Bone marrow (tissue), 2 donors: ENCODE measurements at places on chromosomes 3 and 15.

GRCh38 chr3:172346161-172346560 is 102.1 kb downstream of the GHSR start:
- DNase-seq = no peak

DNA sequence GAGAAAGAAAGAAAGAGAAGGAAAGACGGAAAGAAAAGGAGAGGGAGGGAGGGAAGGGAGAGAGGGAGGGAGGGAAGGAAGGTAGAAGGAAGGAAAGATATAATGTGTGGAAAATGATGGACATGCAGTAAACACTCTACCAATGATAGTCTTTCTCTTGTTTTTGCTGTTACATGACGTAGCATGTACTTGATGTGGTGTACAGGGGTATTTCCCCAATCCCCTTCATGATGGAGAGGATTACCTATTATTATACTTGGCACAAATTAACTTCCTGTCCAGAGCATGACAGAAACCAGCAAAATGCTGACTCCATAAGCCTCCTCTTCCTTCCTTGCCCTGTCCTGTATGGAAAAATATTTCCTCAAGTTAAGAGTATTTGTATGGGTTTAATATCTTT is 124.4 kb downstream of the B3GALNT1 start:
- DNase-seq = no peak

- DNase-seq = no peak
Measured at GRCh38 chr15:89642106-89642505, 13.2 kb downstream of the KIF7 start.

DNA sequence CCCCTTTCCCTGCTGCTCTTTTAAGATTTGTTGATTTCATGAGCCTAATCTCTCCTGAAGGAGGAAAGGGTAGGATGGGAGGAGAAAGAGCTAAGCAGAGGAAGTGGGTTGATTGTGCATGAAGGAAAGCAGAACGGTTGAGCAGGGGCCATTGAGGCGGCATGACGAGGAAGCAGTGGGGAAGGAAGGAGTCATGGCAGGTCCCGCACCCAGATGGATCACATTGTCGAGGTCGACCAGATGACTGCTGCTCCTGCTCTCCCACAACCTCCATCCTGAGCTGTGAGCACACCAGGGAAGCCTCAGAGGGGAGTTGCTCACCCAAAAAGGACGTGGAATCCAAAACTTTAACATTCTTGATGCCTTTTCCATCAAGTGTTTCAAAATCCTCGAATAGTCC is 42.8 kb downstream of the ABTB1 start:
- DNase-seq = no peak

DNA sequence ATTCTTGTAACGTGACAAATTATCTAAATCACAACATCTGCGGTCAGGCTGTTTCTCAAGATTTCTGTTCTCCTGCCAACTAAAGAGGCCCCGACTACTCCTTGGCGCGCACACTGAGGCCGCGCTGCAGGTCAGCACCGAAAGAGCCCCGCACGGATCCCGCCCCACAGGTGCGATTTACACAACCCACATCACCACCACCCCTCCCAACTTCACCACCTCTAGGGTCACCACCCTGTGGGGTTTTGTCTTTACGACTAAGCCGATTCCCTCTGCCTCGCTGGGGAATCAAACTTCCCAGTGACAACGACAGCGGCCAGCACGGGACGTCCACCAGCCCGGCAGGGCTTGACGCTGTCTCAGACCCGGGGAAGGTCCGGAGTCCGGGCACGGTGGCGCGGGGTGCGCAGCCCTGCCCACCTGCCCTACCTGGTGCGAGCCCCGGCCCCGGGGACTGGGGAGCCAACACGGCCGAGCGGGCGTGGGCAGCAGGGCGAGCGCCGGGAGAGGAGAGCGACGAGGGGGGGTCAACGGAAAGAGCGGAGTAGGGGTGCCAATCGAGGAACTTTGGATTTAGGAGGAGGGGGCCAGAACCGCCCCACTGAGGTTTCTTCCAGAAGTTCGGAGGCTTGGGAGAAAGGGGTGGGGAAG is 764 bp downstream of the UACA start:
- DNase-seq = no peak

- no peak for DNase-seq
Measured at GRCh38 chr3:111932946-111933345, 45.9 kb upstream of the ABHD10 start.

DNA sequence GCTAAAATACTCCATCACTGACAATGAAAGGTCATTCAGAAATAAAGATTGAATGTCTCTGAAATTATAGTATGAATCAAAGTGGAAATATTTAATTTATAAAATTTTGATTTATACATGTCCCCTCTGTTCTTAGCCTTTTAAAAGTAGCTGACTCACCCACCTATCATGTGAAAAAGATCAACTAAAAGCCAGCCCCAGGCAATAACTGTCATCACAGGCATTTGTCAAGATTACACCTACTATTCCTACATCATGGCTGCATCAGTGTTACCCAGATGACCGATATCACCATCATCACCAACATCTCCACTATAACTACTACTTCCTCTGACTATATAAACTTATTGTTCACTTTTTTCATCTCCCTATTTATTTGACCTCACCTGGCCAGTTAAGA is 14.3 kb upstream of the PIK3R4 start:
- no peak for DNase-seq

DNA sequence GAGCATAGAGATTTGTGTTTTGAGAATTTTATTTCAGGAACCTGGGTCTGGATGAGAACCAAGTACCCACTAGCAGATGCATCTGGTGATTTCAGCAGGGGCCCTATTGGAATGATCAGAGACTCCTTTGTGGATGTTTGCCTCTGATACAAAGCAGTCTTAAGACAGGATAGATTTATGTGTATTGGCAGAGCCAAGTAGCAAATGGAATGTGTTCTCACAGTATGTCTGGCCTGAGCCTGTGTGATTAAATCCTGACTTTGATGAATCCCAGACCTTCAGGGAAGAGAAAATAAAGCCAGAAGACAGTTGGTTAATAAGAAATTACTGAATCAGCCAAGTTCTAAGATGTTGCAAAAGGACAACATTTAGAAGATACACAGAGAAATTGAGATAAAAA is 755.5 kb upstream of the SEMA6D start:
- DNase-seq = no peak

- DNase-seq = no peak
Measured at GRCh38 chr3:124097362-124098131, 105.6 kb upstream of the ROPN1 start.

DNA sequence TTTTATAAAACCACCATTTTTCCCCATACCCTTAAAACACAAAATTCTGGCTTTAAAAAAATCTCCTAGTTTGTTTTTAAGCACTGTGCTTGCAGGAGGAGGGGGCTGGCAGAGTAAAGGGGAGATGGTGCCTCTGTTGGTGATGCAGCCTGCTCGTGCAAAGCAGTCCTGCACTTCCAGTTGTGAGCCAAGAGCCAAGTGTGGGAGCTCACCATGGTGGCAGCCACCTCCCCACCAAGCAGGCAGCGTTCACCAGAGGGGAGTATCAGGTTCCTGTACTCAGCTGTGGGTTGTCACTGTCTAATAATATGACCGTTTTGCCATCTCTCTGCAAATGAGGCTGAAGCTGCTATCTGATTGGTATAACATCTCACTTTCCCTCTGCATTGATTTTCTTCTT is 164.8 kb downstream of the SYNPR start:
- DNase-seq = no peak

GRCh38 chr15:44836094-44836493 is 99.8 kb downstream of the TRIM69 start:
- no peak for DNase-seq

DNA sequence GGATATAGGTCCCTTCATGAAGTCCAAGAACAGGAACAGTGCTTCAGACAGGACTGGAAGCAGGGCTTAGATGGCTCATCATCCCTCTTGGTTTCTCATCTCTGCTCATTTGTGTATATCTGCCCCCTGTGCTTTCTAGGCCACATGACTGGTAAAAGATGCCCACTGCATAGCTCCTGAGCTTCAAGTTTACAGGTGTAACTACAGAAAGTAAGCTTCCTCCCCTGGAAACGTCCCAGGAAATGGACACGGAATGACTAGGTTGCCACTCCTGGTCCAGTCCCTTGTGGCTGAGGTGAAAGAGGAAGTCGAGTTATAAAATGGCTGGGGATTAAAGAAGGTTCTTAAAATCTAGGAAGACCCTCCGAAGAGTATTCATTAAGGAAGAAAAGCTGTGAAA is 32.5 kb downstream of the MYO5A start:
- no peak for DNase-seq

DNA sequence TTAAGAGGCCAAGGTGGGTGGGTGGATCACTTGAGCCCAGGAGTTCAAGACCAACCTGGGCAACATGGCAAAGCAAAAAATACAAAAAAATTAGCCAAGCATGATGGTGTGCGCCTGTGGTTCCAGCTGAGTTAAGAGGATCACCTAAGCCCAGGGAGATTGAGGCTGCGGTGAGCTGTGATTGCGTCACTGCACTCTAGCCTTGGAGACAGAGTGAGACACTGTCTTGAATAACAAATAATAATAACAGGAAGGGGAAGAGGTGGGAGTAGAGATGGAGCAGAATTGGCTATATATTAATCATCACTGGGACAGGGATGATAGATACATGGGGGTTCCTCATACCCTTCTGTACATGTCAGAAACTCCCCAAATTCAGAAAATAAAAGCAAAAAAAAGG is 23.8 kb upstream of the NMB start:
- no peak for DNase-seq

GRCh38 chr3:27573138-27573537 is 89.0 kb upstream of the SLC4A7 start:
- no peak for DNase-seq

- DNase-seq = no peak
Measured at GRCh38 chr3:71407823-71408222, 175.7 kb downstream of the FOXP1 start.

- DNase-seq = no peak
Measured at GRCh38 chr3:117409701-117410459, 700.3 kb downstream of the TUSC7 start.

GRCh38 chr15:89587955-89588354 is 12.7 kb downstream of the TICRR start:
- DNase-seq = no peak

DNA sequence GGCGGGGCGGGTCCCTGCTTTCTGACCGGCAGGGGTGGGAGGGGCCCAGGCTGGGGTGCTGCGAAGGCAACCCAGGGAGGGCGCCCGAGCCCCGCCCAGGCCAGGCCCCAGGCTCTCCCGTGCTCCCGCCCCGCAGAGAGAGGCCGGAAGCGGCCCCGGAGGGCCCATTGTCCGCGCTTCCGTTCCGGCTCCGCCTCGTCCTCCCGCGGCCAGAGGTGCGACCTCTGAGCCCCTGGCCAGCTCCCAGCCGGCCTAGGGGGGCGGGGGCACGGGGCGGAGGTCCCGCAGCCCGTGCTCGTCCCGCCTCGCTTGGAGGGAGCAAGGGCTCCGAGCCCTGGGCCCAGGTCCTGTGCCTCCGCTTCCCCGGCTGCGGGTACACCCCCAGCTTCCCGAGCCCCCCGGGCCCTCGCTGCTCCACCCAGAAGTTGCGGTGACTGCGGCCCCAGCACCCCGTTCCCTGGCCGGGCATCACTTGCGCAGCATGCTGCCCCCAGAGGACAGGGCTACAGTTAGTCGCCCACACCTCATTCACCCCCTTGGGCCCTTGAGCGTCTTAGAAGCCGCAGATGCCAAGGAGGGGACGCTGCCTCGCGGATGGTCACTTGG is 20.4 kb upstream of the PLXND1 start:
- no peak for DNase-seq

DNA sequence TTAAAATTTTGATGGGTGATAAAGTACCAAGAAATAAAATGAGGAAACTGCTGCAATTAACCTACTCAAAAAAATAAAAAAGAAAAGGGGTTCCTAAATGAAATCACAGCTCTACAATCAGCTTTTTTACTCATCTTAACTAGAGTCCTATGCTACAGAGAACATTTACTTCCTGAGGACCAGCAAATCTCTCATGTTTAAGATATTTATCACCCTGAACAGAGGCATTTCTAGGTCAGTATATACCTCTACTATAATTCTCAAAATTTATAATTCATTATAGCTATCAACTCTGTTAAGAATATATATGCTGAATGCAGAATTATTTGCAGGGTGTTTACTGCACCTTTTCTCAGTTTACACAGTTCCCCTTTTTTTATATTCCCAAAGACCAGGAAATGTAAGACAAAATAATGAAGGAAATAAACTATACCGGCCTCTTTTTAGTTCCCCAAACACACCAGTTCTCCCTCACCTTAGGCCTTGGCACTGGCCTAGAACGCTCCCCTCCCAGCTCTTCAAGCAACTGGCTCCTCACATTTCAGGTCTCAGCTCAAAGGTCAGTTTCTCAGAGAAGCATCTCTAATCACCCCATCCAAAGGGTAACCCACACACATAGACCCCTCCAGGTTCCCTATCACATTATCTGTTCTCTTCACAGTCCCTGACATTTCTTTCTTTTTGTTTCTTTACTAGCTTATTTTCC is 71.1 kb downstream of the LRRFIP2 start:
- DNase-seq = no peak

DNA sequence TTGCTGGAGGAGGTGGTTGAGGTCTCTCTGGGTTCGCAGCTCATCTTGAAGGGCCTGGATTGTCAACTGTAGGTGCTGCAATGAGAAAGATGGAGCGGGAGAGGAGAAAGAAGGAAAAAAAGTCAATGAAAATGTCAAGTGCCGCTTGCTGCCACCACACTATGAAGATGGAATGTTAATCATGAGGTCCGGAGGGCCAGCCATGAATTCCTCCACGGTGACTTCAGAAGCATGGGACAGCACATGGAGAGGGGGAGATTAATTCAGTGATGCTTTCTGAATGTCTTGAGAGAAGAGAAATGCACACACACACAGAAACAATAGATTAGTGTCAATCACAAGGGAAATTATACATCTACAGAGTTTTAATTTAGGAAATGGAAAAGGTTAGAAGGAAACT is 171.9 kb downstream of the ERC2 start:
- no peak for DNase-seq
